AG04450 (cell line): ENCODE measurements at places on chromosomes 6 and 20. TPM values are rescaled to one million over a fixed set of nuclear protein-coding genes. Genes with fewer than 3 reads are reported as not detected.

The DLK2 gene
- 0.62 and 0.86 TPM in 2 replicates for polyA plus RNA-seq

DNA sequence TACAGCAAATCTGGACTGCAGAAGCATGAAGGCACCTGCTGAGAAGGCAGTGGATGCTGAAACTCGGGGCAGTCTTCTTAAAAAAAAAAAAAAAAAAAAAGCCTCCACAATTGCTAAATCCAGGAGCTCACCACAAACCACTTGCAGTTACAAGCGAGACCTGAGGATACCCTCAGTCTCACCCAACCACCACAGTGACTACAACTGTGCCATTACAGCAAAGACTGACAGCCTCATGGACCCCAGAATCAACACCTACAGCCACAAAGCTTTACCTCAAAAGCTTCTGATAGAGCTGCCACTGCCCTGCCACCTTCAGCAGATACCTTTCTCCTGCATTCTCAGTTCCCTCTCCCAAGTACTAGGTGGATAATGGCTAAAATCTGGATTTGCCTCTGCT, 9.0 kb downstream of the COL21A1 start:
- no peak for DNase-seq

The FAM83D gene
- 10.5 and 14.9 TPM in 2 replicates for polyA plus RNA-seq

DNA sequence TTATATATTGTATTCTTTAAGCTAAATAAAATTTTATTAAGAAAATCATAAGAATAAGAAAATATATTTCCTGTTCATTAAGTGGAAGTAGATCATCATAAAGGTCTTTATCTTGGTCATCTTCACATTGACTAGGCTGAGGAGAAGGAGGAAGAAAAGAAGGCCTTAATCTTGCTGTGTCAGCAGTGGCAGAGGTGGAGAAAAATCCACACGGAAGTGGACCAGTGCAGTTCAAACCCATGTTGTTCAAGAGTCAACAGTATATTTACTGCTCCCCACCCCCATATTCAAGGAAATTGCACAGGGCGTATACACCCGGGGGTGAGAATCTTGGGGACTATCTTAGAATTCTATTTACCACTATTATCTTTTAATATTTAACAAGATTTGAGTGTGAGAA, 178.6 kb upstream of the SCGN start:
- no peak for DNase-seq

DNA sequence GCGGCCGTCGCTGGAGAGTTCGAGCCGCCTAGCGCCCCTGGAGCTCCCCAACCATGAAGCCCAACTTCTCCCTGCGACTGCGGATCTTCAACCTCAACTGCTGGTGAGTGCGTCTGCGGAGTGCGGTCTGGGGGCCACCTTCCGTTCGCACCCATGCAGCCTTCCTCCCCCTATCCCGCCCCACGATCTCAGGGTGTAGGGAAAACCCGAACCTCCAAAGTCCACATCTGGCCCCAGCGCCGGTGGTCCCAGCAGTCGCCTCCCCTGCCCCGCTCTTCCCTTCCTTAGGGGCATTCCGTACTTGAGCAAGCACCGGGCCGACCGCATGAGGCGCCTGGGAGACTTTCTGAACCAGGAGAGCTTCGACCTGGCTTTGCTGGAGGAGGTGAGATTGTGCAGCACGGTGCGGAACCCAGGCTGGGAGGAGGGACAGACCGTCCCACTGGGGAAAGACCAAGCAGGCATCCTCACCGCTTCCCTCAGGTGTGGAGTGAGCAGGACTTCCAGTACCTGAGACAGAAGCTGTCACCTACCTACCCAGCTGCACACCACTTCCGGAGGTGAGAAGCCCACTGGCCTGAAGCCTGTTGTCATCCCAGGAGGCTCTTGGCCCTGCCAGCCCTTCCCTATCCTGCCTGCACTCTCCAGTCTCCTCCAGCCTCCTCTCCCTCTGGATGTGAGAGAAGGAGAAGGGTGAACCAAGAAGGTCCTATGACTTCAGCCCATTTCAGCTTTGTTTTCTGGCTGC, 719 bp downstream of the SMPD2 start:
- no peak for DNase-seq

GRCh38 chr20:62782149-62782892, 14.0 kb upstream of the MRGBP start:
- no peak for DNase-seq

DNA sequence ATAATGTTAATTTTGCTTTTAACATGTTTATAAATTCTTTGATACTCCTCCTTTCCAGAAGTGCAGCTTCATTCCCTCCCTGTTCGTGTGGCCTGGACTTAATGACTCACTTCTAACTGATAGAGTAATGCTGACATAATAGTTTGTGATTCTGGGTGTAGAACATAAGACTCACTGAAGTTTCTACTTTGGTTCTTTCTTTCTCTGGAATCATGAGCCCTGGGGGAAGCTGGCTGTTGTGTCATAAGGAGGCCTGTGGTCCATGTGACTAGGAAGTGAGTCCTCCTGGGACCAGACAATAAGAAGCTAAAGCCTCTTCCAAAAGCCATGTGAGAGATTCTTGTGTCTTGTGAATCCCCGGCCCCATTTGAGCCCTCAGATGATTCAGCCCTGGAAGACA, 30.5 kb upstream of the HLA-G start:
- DNase-seq: no peak

The PKIG gene
- 107 and 128 TPM in 2 replicates for polyA plus RNA-seq

The KCNK5 gene
- not detected in 2 replicates for polyA plus RNA-seq

DNA sequence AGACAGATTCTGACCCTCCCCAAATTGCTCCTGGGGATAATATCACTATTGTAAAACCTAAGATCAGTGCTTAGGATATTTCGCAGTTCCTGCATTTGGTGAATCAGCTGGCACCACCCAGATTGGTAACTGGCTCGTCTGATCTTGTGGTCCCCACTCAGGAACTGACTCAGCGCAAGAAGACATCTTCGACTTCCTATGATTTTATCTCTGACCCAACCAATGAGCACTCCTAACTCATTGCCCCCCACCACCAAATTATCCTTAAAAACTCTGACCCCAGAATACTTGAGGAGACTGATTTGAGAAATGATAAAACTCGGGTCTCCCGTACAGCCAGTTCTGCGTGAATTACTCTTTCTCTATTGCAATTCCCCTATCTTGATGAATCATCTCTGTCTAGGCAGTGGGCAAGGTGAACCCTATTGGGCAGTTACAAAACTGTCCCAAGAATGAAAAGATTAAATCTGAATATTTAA, 55.7 kb upstream of the PRND start:
- no peak for DNase-seq

- DNase-seq: no peak
These were observed 46.5 kb downstream of the TOX2 start for GRCh38 chr20:43961116-43961515.

DNA sequence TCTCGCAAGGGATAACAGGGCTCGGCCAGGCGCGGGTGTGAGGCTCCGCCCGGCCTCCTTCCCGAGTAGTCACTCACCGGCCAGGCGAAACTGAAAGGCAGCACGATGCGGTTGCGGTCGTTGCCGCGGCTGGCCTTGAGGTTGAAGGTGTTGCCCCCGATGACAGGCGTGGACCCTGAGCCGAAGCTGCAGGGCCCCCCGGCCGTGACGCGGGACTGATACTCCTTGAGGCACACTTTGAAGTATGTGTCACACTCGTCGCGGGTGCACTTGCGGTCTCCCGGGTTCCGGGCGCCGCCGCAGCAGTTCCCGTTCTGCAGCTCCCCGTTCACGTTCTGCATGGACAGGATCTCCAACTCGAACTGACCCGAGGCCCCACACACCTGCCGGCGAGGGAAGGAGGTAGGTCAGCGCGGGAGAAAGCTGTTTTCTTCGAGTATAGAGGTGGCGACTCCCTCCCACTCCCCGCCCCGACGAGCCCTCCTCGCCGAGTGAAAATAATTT, 1.1 kb downstream of the JAG1 start:
- no peak for DNase-seq

- DNase-seq: no peak
These were observed 17.4 kb upstream of the FOXO3 start for GRCh38 chr6:108543175-108543940.

GRCh38 chr20:47038566-47039560, 144.2 kb downstream of the EYA2 start:
- no peak for DNase-seq

The PRSS16 gene
- 0.02 and 0.16 TPM in 2 replicates for polyA plus RNA-seq
